Activated T-cell treated with anti-CD3 and anti-CD28 coated beads for 4 hours (primary cell): ENCODE measurements at places on chromosomes 12 and 14.

GRCh38 chr14:67650694-67651093 lies 23.7 kb downstream of the VTI1B start:
- no peak for DNase-seq

GRCh38 chr14:49640540-49641417 lies 5.7 kb upstream of the DNAAF2 start:
- no peak for DNase-seq

GRCh38 chr14:20655851-20656250 lies 14.4 kb upstream of the OR6S1 start:
- no peak for DNase-seq

DNA sequence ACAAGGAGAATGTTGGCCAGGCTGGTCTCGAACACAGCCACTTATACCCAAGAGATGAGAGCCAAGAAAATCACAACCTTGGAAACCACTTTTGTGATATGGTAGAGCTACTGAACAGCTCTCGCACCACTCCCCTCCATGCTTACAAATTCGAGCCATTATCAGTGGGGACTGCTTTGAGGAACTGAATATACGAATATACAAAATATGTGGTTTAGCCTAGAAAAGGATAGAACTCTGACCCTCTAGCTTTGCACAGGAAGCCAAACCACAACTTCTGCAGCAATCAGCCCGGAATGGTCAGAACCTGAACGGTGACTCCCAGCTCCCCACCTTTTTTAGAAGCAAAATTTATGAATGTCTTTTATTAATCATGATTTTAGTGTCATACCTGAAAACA lies 129.8 kb upstream of the TMEM132C start:
- DNase-seq, result no peak

DNA sequence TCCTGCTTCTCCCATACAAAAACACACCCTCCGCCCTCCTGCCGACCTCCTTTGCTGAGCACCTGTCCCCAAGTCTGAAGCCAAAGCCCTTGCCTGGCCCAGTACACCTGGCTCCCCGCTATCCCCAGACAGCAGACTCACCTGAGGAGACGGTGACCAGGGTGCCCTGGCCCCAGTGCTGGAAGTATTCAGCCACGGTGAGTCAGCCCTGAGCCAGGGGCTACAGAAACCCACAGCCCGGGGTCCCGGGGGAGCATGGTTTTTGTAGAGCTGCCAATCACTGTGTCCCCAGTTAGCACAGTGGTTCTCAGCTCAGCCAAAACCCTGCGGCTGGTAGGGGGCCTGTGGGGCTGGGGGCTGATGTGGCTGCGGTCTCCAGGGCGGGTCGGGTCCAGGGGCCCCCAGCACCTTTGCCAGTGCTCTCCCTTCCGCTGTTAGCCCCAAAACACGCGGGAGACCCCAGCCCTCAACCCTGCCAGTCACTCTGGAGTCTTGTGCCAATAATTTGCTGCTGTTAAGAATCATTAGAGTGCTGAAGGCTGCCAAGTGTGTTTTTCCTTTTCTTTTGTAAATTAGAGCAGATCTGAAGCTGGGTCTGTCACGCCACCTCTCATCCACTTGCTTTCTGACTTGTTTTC lies 339.0 kb downstream of the TMEM121 start:
- no peak for DNase-seq

DNA sequence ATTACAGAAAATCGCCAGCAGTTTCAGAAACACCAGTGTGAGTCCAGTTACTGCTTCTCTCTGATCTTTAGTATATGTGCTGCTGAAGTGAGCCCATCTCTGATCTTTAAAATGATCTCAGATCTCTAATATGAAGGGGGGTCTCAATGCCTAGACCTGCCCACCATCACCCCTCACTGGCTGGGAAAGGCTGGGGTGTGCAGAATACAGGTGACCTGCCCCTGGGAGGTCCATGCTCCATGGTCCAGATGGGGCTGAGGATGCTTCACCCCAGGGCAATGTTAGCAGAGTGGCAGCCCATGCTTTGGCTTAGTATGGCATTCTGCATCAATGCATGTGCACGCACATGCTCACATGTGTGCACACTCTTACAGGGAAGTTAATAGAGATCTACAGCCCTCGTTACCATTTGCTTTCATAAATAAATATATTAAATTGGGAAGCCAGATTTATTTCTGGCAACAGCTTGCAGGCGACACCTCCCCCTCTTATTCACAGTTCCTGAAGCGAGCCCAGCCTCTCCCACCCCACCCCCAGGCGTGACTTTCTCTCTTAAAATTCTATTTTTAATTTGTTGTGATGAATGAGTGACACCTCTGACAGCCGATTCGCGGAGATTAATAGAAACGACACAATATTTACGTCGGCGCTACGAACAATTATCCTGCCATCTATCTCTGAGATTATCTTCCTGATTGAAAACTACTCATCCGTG lies 104.7 kb upstream of the ESRRB start:
- no peak for DNase-seq

DNA sequence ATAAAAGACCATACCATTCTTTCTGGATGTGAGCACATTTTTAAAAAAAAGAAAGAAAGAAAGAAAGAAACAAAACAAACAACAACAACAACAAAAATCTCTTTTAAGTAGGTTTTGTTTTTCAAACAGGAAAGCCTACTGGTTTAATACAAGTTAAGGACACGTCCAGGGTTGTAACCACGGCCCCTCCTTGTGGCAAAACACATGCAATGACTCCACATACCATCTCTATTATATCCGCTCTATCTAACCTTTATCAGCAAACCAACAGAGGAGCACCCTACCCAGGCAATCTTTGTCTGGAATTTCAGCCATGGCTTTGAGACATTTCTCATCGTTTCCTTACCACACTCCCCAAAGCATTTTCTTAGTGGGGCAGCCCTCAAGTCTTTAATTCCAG lies 360.5 kb upstream of the TMPO start:
- DNase-seq, result no peak

DNA sequence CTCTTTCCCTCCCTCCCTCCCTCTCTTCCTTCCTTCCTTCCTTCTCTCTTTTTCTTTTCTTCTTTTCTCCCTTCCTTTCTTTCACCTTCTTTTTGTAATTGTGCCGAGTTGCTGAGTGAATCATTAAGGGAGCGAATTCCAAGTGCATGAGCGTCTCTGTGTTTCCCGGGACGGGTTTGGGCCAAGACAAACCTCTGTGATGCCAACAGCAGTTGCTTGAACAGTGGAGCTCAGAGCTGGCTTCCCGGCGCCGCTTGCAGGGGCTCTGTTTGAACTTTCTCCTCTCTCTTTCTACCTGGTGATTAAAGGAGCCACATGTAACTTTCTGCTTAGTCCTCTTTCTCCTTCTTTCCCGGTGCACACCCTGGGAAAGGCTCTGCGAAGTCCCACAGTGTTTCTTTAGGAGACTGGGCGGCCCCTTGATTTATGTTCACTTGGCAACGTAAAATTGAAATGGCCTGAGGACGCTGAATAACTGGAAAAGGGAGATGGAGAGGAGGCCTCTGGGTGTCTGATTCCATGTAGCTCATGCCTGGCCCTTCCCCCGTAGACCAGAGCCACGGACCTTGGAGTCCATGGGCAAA lies 33.7 kb upstream of the MAP1LC3B2 start:
- DNase-seq, result no peak

GRCh38 chr12:95412482-95413311 lies 61.3 kb upstream of the METAP2 start:
- DNase-seq, result no peak

- no peak for DNase-seq
Observed at GRCh38 chr14:35295845-35296161, 3.6 kb downstream of the PSMA6 start.

GRCh38 chr12:18340186-18340585 lies 78.9 kb downstream of the PIK3C2G start:
- no peak for DNase-seq

DNA sequence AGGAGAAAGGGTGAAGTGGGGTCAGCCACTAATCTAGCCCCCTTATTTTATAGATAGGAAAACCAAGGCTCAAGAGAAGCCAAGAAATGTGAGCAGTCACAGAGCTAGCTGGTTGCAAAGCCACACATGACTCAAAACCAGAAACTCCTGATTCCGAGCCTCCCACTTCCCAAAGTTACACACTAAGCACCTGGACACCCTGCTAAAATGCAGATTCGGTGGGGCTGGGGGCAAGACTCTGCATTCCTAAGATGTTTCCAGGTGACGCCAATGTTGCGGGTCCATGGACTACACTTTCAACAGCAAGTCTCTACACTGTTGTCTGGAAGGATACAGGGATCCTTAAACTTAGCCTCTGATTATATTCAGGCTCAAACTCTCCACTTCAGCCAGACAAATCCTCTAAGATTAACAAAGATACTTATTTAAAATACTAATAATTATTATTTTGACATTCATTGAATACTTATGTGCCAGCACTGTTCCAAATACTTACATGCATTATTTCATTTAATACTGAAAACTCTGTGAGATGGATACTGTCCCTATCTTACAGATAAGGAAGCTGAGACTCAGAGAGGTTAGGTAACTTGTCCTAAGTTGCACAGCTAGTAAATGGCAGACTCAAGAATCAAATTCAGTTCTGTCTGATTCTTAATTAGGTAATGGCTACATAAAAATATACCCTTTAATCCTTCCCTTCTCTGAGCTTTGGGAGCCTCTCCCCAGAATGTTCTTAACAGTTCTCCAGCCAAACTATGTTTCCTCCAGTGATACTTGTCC lies 81.4 kb downstream of the CRACR2A start:
- DNase-seq, result no peak

DNA sequence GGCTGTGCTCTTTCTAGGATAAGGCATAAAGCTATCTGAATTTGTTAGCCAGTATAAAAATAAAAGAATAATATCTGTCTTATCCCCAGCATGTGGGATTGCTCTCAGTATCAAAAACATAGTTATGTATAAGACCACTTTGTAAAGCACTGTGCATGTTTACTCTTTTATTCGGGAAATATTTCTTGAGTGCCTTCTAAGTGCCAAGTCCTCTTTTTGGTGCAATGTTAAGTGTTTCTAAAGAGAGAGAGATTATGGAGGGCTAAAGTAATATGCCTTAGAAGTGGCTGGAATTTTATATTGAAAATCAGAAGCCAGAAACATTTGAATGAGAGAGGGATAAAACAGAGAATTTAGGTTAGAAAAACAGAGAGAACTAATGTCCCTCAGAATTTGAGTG lies 212.0 kb downstream of the ALG10B start:
- no peak for DNase-seq

- DNase-seq, result no peak
Observed at GRCh38 chr14:64963611-64964010, 8.5 kb downstream of the RAB15 start.

DNA sequence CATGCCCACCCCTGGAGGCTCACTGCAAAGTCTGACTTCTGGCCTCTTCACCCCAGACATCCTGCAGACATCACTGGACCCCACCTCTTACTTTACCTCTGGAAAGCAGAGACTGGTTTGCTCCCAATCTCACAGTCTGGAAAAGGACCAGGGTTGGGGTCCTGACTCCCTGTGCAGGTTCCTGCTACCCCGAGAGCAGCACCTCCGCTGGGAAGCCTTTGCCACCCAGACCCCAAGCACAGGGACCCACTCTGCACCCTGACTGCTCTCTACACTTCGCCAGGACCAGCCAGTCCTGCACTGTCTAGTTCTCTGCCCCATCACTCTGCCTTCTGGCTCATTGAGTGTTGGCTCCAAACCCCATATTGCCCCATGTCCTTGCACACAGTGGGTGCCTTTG lies 16.0 kb downstream of the FOXN4 start:
- no peak for DNase-seq

- DNase-seq, result no peak
Observed at GRCh38 chr14:66111891-66112290, 374.3 kb upstream of the CCDC196 start.

DNA sequence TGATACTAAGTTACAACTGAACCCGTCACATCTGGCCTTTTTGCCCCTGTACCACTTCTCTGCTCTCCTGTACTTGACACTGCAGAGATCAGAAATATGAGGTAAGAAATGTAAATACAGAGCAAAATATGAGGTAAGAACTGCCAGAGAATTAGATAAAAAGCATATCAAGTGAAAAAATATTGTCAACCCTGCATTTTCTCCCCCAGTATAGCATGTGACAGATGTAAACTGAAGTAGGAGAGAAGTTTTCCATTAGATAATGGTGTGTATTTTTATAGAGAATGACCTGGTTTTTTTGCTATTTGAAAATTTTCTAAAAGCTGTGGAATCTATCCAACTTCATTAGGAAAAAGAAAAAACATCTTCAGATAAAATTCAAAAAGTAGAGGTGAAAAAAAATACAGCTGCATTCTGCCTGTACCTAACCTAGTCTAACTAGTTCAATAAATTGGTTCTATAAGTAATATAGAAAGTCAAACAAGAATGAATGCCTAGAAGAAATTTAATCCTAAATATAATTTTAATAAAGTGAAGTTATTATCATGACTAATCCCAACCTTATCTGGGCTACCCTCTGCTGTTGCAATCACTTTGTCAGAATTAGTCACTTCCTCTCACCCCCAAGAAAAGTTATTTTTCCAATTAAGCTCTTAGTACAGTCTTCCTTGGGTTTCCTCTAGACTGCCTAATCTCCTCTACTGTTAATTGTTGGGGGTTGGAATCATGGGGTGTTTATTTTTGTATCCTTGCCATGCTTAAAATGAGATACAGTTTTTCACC lies 210.0 kb downstream of the RASSF9 start:
- DNase-seq, result no peak

DNA sequence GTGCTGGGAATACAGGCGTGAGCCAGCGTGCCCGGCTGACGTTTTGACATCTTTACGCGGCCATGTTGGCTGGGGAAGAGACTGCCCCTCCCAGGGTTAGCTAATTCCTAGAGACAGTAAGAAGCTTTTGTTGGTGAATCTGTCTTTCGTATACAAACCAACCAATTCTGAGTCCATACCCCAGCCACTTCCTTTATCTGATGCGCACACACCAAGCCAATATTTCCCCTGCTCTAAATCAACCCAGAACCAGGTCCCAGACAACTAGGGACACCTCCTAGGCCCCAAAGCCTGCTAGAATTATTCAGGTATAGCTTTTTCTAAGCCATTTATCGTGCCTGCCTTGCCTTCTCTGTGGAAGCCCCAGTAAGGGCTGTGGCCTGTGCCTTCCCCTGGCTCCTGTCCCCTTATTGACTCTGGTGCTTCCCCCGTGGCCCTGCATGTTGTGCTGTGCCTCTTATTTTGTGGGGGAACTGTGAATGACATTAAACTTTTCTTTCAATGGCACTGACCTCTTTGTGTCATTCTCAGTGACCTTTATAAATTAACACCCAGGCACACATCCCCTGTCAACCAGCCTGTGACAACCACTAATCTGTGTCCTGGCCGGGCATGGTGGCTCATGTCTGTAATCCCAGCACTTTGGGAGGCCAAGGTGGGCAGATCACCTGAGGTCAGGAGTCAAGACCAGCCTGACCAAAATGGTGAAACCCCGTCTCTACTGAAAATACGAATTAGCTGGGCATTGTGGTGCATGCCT lies 10.7 kb upstream of the EVL start:
- DNase-seq, result no peak
